ENCODE measurements at places on chromosomes 7 and 10. TPM values are rescaled to one million over a fixed set of nuclear protein-coding genes. Genes with fewer than 3 reads are reported as not detected.

GRCh38 chr10:47049906-47050305 lies 138.7 kb downstream of the PTPN20 start:
- no peak overlapping the region for H3K27ac ChIP-seq
- no peaks in the 10 kb centered on the region for H3K36me3 ChIP-seq
- no peak overlapping the region for H3K4me3 ChIP-seq
- no peak for DNase-seq
- H3K27me3 ChIP-seq = no peaks in the 10 kb centered on the region
- H3K4me1 ChIP-seq = 0 out of 2 replicates have a peak, but pooled peaks cover 6% of the 10 kb centered on the region

DNA sequence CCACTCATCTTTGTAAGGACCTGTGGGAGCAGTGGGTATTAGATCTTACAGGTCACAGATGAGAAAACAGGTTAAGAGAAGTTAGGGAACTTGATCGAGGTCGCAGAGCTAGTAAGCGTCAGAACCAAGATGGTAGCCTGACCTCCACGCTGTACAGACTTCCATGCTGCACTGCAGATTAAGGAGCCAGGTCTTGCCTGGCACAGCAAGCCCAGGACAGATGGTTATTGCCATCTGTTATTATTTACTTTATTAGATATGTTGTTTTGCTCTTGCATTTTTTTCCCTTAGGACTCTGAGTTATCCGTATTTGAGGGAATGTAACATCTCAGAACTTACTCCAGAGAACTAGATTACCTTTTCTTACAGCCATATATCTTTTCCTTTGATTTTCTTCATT lies 147.2 kb downstream of the NSUN6 start:
- DNase-seq = no peak
- H3K4me1 ChIP-seq = no peaks in the 10 kb centered on the region
- no peaks in the 10 kb centered on the region for H3K27me3 ChIP-seq
- H3K27ac ChIP-seq = no peak overlapping the region

- no peaks in the 10 kb centered on the region for H3K36me3 ChIP-seq
- DNase-seq = no peak
- peaks cover 13% of the 10 kb centered on the region for H3K4me1 ChIP-seq
- no peaks in the 10 kb centered on the region for H3K27me3 ChIP-seq
- H3K27ac ChIP-seq = no peak overlapping the region
- H3K4me3 ChIP-seq = no peak overlapping the region
Measured at GRCh38 chr7:143283381-143283780, 1.4 kb upstream of the TMEM139 start.

DNA sequence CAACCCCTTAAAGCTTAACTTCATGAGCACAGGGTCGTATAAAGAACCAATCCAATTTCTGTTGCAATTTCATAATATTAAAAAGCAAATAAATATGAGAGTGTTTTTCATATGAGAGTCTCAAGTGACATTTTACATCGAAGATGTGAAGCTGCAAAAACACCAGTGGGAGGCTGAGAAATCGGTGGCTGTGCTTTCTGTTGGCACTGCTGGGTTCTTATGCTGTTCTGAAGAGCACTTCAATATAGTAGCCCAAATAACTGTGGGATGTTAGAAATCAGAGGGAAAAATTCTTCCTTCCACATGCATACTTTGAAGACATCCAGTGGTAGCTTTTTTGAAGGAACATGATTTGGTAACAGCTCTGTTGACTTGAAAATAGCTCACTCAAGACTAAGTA lies 245.8 kb downstream of the ARHGAP21 start:
- no peaks in the 10 kb centered on the region for H3K4me1 ChIP-seq
- no peak for DNase-seq
- H3K27me3 ChIP-seq = no peaks in the 10 kb centered on the region
- no peaks in the 10 kb centered on the region for H3K36me3 ChIP-seq
- no peak overlapping the region for H3K4me3 ChIP-seq

DNA sequence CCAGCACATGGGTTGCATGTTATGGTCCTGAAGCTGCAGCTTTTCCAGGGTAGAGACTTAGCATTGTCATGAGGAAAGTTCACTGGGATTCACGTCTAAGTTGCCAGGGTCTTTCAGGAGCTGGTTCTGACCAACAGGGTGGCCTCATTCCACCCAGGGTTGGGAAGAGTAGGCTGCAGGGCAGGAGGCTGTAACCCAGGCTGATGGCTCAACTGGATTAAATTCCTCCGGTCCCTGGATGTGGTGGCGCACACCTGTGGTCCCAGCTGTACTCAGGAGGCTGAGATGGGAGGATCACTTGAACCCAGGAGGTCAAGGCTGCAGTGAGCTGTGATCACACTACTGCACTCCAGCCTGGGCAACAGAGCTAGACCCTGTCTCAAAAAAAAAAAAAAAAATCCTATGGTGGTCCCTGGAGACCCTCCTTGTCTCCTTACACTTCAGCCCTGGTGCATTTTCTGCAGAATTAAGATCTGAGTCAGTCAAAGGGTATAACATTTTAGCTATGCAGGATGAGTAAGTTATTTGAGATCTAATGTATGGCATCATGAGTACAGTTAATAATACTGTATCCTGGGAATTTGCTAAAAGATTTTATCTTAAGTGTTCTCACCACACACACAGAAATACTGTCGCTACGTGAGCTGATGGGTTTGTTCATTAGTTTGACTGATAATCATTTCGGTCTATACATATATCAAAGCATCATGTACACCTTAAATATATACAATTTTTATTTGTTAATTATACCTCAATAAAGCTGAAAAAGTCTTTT lies 44.0 kb downstream of the ASB13 start:
- no peaks in the 10 kb centered on the region for H3K36me3 ChIP-seq
- H3K27ac ChIP-seq = peak overlapping the region; percentile 71
- H3K4me1 ChIP-seq = peaks cover 25% of the 10 kb centered on the region
- no peaks in the 10 kb centered on the region for H3K27me3 ChIP-seq
- H3K4me3 ChIP-seq = no peak overlapping the region
- DNase-seq = peak; percentile 70

DNA sequence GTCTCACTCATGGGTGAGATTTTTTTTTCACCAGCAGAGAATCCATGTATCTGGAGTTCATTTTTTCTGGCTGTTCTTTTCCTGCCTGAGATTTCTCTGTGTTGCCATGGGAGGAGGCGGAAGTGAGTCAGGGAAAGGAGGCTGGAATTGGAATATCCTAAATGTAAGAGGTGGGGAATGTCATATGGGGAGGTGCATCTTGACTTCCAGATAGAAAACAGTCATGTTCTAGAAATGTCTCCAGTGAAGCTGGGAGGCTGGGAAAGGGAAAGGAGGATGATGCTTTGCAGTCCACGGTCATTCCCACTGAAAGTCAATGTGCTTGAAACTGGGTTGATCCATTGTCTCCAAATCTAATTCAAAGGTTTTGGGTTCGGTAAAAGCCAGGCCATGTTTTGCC lies 39.7 kb upstream of the HPS1 start:
- no peaks in the 10 kb centered on the region for H3K36me3 ChIP-seq
- no peaks in the 10 kb centered on the region for H3K27me3 ChIP-seq
- peak; percentile 92 for DNase-seq
- 0 out of 2 replicates have a peak overlapping the region, but pooled peaks have one; percentile 20 for H3K4me3 ChIP-seq
- peak overlapping the region; percentile 91 for H3K27ac ChIP-seq

- no peak overlapping the region for H3K4me3 ChIP-seq
- peaks cover 6% of the 10 kb centered on the region for H3K4me1 ChIP-seq
- no peak overlapping the region for H3K27ac ChIP-seq
- DNase-seq = no peak
- no peaks in the 10 kb centered on the region for H3K36me3 ChIP-seq
Measured at GRCh38 chr10:31918671-31919409, 9.8 kb downstream of the ARHGAP12 start.

DNA sequence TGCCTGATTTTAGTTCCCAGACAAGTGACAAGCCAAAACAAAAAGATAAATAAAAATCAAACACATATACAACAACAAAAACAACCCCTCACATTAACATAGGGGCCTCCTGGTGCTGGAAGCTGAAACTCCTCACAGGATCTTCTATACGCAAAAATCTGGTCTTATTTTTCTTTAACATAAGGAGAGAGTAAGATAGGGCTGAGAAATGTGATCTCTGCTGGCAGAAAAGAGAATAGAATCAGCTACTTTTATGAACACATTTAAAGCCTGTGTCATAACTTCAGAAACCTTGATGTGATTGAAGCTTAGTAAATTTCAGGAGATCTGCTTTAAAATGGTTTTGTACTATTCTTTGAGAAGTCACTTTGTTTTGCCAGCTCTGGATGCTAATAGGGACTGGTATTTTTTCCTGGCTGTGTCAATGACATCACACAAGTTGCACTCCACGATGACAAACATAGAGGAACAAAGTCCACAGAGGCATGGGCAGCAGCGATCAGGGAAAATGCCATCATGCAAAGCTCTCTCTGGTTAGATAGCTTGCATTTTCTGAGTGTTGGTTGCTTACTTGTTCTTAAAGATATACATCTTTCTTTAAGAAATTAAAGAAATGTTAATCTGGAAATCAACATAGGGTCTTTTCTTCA lies 176.6 kb upstream of the SP4 start:
- DNase-seq = no peak
- no peaks in the 10 kb centered on the region for H3K36me3 ChIP-seq
- no peak overlapping the region for H3K4me3 ChIP-seq
- H3K27me3 ChIP-seq = peaks cover 64% of the 10 kb centered on the region
- no peaks in the 10 kb centered on the region for H3K4me1 ChIP-seq

- H3K4me1 ChIP-seq = peaks cover 22% of the 10 kb centered on the region
- DNase-seq = no peak
- no peak overlapping the region for H3K4me3 ChIP-seq
- H3K27ac ChIP-seq = no peak overlapping the region
Measured at GRCh38 chr10:94288361-94289101, 74.2 kb downstream of the NOC3L start.

DNA sequence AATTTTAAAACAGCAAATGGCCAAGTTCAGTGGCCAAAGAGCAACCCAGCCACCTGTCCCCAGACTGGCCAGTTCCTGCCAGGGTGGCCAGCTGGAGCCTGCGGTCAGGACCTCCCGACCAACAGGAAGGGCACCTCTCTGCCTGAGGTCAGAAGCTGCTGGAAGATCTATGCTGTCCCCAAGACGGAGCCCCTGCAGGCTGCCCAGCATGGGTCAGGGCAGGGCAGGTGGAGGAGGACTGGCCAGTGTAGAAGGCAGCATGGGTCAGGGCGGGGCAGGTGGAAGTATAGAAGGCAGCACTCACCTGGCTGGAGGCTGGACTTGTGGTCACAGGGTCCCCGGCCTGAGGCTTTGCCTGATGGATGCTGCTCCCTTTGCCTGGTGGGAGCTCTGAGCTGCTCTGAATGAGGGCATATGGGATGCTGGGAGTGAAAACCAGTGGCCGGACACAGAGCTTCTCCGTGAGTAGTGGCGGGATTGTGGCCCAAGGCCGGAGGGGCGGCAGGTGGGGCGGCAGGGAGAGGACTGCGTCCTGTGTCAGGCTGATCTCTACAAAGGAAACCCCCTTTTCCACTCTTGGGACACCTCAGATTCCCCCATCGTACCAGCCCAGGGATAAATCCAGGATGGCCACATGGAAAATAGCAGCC lies 229.2 kb downstream of the TCERG1L start:
- no peak overlapping the region for H3K27ac ChIP-seq
- no peak for DNase-seq
- no peaks in the 10 kb centered on the region for H3K27me3 ChIP-seq
- no peaks in the 10 kb centered on the region for H3K36me3 ChIP-seq
- no peak overlapping the region for H3K4me3 ChIP-seq

DNA sequence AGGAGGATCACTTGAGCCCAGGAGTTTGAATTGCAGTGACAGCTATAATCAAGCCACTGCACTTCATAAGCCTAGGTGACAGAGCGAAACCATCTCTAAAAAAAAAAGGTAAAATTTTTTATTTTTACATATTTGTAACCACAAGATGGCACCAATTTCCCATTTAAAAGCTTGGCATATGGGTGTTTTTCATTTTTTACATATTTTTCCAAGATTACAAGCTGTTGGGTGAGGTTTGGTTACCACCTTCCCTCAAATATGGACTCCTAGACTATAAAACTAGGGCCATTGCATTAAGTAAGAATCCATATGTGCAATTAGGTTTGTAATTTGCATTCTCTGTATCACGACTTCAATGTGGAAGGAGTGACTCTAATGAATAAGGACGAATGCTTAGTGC lies 129.3 kb upstream of the ACBD5 start:
- DNase-seq = peak; percentile 50
- peaks cover 6% of the 10 kb centered on the region for H3K4me1 ChIP-seq
- H3K27me3 ChIP-seq = peaks cover 5% of the 10 kb centered on the region
- no peak overlapping the region for H3K27ac ChIP-seq
- no peak overlapping the region for H3K4me3 ChIP-seq

DNA sequence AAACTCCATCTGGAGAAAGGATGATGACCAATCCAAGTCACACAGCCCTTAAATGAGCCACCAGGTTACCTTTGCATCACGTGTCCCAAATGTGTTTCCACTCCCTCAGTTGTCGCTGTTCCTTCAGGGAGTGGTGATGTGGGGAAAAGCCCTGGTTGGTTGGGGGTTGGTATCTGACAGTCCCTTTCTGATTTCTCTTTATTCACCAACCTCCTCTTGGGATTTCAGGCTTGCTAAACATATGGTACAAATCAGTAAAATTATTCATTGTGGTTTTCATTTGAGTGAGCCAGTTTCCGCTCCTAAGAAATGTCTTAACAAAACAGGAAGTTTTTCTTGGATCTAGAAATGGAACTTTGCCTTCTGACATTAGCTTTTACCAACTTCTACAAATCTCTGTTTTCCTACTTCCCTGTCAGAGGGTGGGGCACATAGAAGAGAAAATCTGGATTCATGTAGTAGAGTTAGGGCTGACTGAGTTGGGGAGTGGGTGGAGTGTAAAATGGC lies 40.0 kb upstream of the KMT2E start:
- H3K4me1 ChIP-seq = peaks cover 60% of the 10 kb centered on the region
- no peaks in the 10 kb centered on the region for H3K36me3 ChIP-seq
- DNase-seq = peak; percentile 93

- no peaks in the 10 kb centered on the region for H3K27me3 ChIP-seq
- H3K27ac ChIP-seq = no peak overlapping the region
- H3K4me1 ChIP-seq = no peaks in the 10 kb centered on the region
- H3K36me3 ChIP-seq = no peaks in the 10 kb centered on the region
- no peak for DNase-seq
Measured at GRCh38 chr7:38129579-38129978, 48.5 kb upstream of the STARD3NL start.

GRCh38 chr7:149598721-149599308 lies 101.2 kb upstream of the ZNF746 start:
- DNase-seq = peak; percentile 64
- no peak overlapping the region for H3K4me3 ChIP-seq
- H3K4me1 ChIP-seq = no peaks in the 10 kb centered on the region
- no peaks in the 10 kb centered on the region for H3K27me3 ChIP-seq
- no peak overlapping the region for H3K27ac ChIP-seq

GRCh38 chr7:113742377-113742776 lies 176.4 kb downstream of the PPP1R3A start:
- H3K27ac ChIP-seq = no peak overlapping the region
- no peaks in the 10 kb centered on the region for H3K36me3 ChIP-seq
- no peak overlapping the region for H3K4me3 ChIP-seq
- H3K27me3 ChIP-seq = no peaks in the 10 kb centered on the region
- DNase-seq = no peak
- H3K4me1 ChIP-seq = no peaks in the 10 kb centered on the region

GRCh38 chr7:115491744-115492380 lies 538.7 kb downstream of the TFEC start:
- no peak for DNase-seq
- H3K36me3 ChIP-seq = no peaks in the 10 kb centered on the region
- H3K4me3 ChIP-seq = no peak overlapping the region
- no peaks in the 10 kb centered on the region for H3K27me3 ChIP-seq

ABCB4 gene
- total RNA-seq = 0.43 TPM

PRPS1L1 gene
- total RNA-seq = not detected

FRMD4A gene
- total RNA-seq = 17.5 TPM

FAM170B gene
- total RNA-seq = not detected
